ENCODE measurements at places on chromosomes 3 and 15.

- DNase-seq, result no peak
These were observed 517.2 kb upstream of the CBLB start for GRCh38 chr3:106386050-106386449.

DNA sequence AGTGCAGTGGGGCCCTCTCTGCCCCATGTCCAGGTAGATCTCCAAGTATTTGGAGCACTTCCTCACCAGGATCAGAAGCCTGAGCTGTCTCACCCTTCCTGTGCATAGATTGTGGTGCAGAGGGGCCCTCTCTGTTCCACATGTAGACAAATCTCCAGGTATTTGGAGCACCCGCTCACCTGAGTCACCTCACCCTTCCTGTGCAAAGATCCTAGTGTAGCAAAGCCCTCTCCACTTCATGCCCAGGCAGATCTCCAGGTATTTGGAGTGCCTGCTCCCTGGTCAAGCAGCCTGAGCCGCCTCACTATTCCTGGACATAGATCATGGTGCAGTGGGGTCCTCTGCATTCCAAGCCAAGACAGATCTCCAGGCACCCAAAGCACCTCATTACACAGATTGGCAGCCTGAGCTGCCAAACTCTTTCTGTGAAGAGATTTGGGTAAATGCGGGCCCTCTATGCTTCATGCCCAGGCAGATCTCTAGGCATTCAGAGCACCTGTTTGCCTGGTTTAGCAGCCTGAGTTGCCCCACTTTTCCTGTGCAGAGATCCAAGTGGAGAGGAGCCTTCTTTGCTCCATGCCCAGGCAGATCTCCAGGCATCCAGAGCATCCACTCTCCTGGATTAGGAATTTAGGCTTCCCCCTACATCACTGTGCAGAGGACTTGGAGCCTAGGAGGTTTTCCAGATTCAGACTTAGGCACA, 249.8 kb downstream of the AGBL1 start:
- DNase-seq, result no peak

DNA sequence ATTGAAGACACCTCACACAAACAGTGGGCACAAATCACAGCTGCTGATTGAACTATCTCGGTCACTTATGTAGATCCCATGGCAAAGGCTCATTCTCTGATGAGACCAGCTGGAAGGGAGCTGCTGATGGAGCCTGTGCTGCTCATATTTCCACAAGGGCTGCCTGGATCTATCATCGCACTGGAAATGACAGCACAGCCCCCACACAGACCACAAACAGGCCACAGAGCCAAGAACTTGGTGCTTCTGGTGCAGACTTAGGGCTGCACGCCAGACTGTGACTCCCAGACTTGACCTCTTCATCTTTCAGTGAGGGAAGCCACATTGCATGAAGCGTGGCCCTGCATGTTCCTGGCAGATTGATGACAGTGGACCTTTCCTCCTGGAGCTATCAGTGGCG, 197.6 kb downstream of the MINAR1 start:
- DNase-seq, result no peak

- no peak for DNase-seq
These were observed 81.5 kb downstream of the FRMD4B start for GRCh38 chr3:69304396-69304795.

DNA sequence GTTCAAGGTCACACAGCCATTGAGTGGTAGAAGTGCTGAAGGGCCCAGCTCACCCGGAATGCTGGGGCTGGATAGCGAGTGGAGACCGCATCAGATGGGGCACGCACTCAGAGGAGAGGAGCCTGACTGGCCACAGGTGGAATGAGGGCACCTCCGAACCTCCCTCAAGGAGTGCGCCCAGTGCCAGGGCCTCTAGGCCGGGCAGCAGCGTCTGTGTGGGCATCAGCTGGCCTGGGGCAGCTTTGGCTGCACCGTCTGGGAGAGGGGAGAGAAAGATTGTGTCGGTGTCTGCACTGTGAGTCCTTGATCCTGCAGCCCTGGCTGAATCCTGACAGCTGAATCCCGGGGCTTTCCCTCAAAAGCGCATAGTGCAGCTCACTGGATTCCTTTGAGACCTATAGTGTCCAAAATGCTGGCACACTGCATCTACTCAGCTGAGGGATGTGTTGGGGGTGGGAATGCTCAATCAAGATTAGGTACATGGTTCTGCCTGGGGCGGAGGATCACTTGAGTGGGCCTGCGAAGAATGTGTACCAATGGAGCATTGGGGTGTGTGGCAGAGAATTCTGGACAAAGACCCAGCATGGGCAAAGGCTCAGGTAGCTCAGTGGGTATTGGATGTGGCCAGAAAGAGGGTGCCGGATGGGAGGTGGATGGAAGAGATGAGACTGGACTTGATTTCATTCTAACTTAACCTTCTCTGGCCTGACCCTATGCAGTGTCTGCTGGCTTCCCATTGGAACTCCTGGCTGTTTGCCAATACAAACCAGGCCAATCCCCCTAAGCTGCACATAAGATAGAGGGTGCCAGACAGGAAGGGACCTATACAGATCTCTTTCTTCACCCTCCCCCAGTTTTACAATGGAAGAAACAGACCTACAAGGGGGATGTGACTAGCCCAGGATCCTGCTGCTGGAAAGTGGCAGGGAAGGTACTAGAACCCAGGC, 950 bp downstream of the ANKDD1A start:
- DNase-seq, result no peak

DNA sequence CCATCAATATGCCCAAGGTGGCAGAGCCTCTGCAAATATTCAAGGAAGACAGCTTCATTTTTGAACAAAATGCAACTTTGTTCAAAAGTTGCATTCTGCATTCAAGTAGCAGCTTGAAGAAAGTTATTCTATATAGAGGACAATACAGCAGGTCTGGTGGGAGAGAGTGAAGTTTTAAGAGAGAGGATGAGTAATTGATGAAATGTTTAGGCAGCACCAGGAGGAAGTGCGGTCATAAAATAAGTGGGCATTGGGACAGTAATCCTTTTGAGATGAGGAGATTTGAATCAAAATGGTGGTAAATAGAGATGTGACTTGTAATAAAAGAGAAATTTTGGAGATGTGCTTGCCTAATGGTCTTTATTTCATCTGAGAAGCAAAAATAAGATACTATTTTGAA, 607.3 kb upstream of the ZNF385D start:
- DNase-seq, result no peak

GRCh38 chr3:133939463-133939835, 43.8 kb upstream of the RAB6B start:
- no peak for DNase-seq

- no peak for DNase-seq
These were observed 93.1 kb downstream of the STAG1 start for GRCh38 chr3:136658946-136659682.

DNA sequence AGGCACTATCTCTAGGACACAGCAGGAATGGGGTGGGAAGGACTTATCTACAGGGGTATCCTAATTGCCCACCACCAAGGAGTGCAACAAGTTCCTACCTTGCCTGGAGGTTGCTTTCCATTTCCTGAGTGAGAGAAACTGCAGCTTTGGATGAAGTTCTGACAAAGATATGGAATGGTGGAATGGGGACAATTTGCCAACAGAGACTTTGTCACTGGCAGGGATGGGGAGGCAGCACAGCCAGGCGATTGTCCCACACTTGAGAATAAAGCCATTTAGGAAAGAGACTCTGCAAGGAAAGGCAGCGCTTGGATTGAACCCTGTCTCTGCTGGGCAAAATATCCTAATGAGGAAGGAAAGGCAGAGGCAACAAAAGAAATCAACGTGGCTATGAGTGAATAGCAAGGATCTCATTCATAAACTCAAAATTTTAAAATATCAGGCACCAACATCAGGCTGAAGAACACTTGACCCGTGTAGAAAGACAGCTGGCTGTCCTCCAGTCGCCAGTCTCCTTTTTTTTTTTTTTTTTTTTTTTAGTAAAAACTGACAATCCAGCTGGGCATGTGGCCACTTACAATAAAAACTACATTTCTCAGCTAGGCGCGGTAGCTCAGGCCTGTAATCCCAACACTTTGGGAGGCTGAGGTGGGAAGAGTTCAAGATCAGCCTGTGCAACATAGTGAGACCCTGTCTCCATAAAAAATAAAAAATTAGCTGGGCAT, 31.6 kb upstream of the PDE8A start:
- no peak for DNase-seq

DNA sequence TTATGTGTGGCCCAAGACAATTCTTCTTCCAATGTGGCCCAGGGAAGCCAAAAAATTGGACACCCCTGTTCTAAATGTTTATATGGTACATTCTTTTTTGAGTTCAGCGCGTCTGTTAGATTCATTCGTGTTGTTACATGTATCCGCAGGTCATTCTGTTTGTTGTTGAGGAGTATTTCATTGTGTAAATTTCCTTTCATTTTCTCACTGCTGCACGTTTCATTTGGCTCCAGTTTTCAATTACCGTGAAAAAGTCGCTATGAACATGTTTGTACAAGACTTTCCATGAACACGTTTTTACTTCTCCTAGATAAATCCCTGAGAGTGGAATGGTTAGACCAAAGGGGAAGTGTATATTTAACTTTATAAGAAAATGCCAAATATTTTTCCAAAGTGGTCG, 7.5 kb upstream of the OPA1 start:
- no peak for DNase-seq

- no peak for DNase-seq
These were observed 181.1 kb downstream of the LRTM1 start for GRCh38 chr3:54746722-54747121.

DNA sequence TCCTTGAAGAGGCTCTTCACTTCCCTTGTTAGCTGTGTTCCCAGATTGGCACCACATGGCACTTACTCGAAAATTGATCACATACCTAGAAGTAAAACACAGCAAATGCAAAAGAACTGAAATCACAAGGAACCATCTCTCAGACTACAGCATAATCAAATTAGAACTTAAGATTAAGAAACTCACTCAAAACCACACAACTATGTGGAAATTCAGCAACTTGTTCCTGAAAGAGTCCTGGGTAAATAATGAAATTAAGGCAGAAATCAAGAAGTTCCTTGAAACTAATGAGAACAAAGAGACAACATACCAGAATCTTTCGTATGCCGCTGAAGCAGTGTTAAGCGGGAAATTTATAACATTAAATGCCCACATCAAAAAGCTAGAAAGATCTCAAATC, 566.3 kb upstream of the TGFBR2 start:
- no peak for DNase-seq

DNA sequence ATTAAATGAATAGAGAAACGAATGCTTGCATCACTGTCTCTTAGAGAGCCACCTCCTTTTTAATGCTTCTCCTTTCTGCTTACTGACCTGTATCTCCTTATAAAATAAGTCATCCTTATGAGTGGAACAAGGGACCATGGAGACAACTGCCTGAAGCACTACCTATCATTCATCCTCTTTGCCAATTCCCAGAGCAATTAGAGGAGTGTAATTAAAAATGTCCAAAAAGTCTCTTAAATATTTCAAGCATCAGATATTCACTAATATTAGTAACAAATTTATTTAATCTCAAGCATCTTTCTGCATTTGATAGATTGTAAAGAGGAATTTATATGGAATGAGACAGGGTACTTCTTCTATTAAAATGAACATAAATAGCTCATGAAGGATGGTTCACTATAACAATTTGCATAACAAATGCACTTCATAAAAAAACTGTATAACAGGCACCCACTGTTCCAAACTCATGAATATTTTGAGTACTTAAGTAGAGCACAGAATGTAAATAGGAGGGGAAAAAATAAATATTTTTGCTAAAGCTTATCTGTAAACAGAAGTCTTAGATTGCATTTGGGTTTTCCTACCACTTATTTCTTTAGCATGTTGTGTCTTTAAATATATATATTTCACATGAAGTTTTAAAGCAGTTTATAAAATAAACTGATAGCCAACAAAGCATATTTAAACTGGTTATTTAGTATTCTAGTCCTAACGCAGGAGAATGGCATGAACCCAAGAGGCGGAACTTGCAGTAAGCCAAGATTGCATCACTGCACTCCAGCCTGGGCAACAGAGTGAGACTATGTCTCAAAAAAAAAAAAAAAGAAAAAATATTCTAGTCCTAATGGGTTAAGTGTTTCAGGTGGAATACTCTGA, 269.3 kb downstream of the TBL1XR1 start:
- no peak for DNase-seq

GRCh38 chr3:10015461-10015904, 10.8 kb upstream of the FANCD2 start:
- DNase-seq, result no peak

DNA sequence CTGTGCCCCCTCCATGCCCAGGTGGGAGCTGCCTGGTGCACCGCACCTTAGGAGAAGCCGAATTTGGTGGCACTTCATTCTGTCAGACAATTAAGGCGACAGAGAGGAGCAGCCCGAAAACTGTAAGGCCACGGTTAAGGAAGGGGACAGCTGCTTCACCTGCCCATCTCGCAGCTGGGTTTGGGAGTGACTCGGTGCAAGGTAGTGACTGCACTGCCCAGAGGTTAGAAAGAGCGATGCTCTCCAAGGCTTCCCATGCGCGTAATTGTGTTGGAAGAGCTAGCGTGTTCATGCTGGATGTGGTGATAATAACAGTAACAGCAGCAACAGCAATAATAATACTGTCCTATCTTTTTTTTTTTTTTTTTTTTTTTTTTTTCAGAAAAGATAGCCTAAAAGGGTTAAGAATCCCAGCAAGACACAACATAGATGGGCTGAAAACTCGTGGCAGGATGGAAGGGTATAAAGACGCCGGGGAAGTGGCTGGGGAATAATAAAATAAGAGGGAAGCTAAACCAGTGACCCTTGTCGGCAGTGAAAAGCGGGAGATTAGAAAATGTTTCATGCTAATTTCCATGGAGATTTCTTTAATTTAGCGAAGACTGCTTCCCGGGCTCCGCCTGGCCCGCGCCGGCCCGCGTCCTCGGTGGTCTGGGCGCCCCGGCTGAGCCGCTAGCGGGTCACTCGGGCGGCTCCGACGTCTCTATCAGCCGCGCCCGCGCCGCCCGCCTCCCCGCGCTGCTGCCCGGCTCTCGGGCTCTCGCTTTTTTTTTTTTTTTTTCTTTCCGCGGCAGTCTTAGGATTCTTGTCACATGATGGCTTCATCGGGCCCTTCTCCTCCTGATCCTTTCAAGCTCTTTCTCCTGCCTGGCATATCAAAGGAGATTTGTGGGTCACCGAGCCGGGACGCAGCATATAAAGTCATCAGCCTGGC, 617.1 kb downstream of the NR2F2 start:
- no peak for DNase-seq

DNA sequence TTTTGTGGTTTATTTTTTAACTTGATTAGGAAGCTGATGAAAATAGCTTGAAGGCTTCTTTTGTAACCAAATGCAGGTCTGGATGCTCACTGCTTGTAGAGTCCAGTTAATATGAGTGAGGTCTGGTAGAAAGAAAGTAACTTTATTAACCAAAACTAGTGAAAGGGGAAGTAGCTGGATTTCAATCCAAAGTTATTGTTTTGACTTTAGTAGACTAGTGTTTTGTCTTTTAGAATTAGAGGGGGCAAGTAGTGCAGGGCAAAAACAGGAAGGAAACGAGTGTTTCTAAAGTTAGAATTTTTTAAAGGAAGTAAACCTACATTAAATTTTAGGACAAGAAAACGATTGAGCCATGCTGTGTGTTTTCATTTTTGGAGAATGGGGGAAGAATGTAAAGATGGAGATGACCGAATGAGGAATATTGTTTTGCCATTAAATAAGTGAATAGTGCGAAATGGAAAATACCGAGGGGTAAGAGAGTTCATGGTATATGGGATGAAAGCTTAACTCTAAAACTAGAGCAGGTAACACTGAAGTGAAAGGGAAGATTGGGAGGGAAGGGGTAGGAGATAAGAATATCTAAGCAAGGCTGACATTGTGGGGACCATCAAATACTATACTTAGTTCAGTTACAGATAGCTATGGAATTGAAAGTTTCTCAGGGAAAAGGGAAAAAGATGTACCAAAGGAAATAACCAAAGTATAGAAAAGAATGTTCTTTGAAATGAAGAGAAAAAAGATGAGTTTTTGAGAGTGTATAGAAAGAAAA, 40.0 kb downstream of the USP3 start:
- DNase-seq, result no peak
